ENCODE measurements at places on chromosomes 13 and 19. TPM values are rescaled to one million over a fixed set of nuclear protein-coding genes. Genes with fewer than 3 reads are reported as not detected.

GRK1 gene
- 0.28 TPM for polyA plus RNA-seq

ZNF285 gene
- 6.3 TPM for polyA plus RNA-seq

TGFBR3L gene
- 0.24 TPM for polyA plus RNA-seq

RASAL3 gene
- 0.90 TPM for polyA plus RNA-seq

MBD3L5 gene
- not detected for polyA plus RNA-seq

CRX gene
- 0.05 TPM for polyA plus RNA-seq

AZU1 gene
- 1.7 TPM for polyA plus RNA-seq

PNPLA6 gene
- polyA plus RNA-seq, result 31.5 TPM

TNNI3 gene
- polyA plus RNA-seq, result 3.2 TPM

GPR4 gene
- 1.5 TPM for polyA plus RNA-seq

NTF4 gene
- 6.5 TPM for polyA plus RNA-seq

CILP2 gene
- polyA plus RNA-seq, result 2.2 TPM

CYP4F2 gene
- polyA plus RNA-seq, result not detected

SIGLECL1 gene
- polyA plus RNA-seq, result not detected

KHSRP gene
- polyA plus RNA-seq, result 174 TPM

VSTM2B gene
- 0.18 TPM for polyA plus RNA-seq

ODAD3 gene
- 0.20 TPM for polyA plus RNA-seq

ERICH6B gene
- polyA plus RNA-seq, result 1.2 TPM

WDR87 gene
- 0.19 TPM for polyA plus RNA-seq

LYPD5 gene
- polyA plus RNA-seq, result 0.34 TPM

MAB21L1 gene
- 7.0 TPM for polyA plus RNA-seq

HCST gene
- polyA plus RNA-seq, result 4.7 TPM

APOE gene
- polyA plus RNA-seq, result 41.6 TPM

TYROBP gene
- 14.7 TPM for polyA plus RNA-seq

ONECUT3 gene
- 0.04 TPM for polyA plus RNA-seq

SERP2 gene
- 5.4 TPM for polyA plus RNA-seq

ERF gene
- polyA plus RNA-seq, result 33.8 TPM

R3HDM4 gene
- polyA plus RNA-seq, result 27.5 TPM

CIC gene
- polyA plus RNA-seq, result 34.2 TPM

ZNF417 gene
- polyA plus RNA-seq, result 14.2 TPM

LRRC25 gene
- 1.6 TPM for polyA plus RNA-seq

CLEC4G gene
- polyA plus RNA-seq, result 0.10 TPM

ZNF541 gene
- polyA plus RNA-seq, result 0.08 TPM

GNG7 gene
- polyA plus RNA-seq, result 2.4 TPM

NR2F6 gene
- 30.0 TPM for polyA plus RNA-seq

CPT1C gene
- polyA plus RNA-seq, result 8.2 TPM

PLPPR2 gene
- polyA plus RNA-seq, result 11.3 TPM

PSG6 gene
- 0.16 TPM for polyA plus RNA-seq

SHISA7 gene
- 0.14 TPM for polyA plus RNA-seq

N4BP2L2 gene
- 121 TPM for polyA plus RNA-seq

HIPK4 gene
- polyA plus RNA-seq, result 2.5 TPM

JSRP1 gene
- 84.3 TPM for polyA plus RNA-seq

FLT3LG gene
- 3.2 TPM for polyA plus RNA-seq

SIGLEC10 gene
- 0.92 TPM for polyA plus RNA-seq

ZNF420 gene
- polyA plus RNA-seq, result 12.8 TPM

ATP1A3 gene
- 0.61 TPM for polyA plus RNA-seq

CEACAM5 gene
- polyA plus RNA-seq, result not detected

TMEM145 gene
- polyA plus RNA-seq, result 0.43 TPM

FFAR2 gene
- 0.09 TPM for polyA plus RNA-seq

FAAP24 gene
- 1.6 TPM for polyA plus RNA-seq

C19orf85 gene
- not detected for polyA plus RNA-seq

Measured in forelimb muscle (tissue), 1 donor.